ENCODE measurements at places on chromosomes 2 and 18.

GRCh38 chr18:9296233-9297006 is 38.2 kb upstream of the TWSG1 start:
- DNase-seq: no peak

- no peak for DNase-seq
Measured at GRCh38 chr2:156884216-156884615, 373.3 kb upstream of the GALNT5 start.

DNA sequence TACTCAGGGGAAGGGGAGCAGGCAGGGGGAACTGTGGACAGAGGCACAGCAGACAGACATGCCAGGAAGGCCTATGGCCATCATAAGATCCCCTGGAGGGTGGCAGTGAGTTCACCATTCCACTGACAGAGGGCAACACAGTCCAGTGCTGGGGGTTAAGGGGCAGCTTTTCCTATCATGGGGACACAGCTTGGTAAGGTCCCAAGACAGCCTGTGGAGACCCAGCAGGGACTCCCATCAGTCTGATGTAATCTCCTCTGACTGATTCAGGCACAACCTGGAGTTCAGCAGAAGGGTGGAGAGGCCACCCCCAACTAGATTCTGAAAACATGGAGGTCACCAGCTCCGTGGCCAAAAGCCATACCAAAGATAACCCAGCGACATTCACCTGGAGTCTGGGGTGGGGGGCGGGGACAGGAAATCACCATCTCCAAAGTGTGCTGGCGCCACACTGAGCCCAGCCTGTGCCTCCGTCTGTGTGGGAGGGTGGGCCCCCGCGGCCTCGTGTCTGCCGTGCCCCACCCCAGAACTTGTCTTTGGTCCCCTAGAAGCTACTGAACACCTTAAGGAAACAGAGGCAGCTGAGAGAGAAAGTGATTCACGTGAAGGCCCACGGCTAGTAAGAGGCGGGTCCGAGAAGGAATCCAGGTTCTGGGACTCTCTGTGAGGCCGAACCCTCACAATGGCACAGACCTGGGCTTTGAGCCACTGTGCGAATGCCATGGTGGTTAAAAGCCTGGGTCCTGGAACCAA is 28.6 kb downstream of the DNMT3A start:
- no peak for DNase-seq

DNA sequence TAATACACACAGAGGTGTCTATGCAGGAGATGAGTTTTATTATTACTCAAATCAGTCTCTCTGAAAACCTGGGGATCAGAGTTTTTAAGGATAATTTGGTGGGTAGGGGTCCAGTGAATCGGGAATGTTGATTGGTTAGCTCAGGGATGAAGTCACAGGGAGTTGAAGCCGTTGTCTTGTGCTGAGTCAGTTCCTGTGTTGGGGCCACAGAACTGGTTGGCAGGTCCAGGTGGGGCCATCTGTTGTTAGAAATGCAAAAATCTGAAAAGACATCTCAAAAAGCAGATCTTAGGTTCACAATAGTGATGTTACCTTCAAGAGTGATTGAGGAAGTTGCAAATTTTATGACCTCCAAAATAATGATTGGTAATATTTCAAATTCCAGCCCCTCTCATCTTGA is 86.9 kb downstream of the VSNL1 start:
- DNase-seq: peak; percentile 23

GRCh38 chr2:109342930-109343329 is 213.9 kb downstream of the SH3RF3 start:
- DNase-seq: no peak

GRCh38 chr2:8224347-8225190 is 457.3 kb upstream of the ID2 start:
- DNase-seq: no peak

DNA sequence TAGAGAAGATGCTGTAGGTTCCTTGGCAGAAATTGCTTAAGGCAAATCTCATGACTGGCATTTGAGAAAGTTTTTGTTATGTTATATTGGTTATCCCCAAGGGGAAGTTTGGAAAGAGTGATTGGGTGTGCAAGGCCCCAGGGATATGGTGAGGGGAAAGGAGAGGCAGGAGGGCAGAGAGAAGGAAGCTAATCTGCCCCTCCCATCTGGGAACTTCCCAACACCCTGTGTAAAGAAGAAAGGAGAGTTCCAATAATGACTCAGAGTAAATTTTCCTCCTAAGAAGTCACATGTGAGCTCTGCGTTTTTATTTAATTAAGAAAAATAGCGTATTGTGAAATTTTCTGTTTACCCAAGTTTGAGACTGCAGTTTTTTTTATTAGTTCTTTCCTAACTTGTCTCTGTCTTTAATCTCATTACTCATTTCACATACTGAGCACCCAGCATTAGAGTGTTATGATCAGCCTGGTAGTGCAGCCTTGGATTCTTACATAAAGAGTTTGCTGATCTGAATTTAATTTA is 3.1 kb upstream of the KYNU start:
- no peak for DNase-seq

DNA sequence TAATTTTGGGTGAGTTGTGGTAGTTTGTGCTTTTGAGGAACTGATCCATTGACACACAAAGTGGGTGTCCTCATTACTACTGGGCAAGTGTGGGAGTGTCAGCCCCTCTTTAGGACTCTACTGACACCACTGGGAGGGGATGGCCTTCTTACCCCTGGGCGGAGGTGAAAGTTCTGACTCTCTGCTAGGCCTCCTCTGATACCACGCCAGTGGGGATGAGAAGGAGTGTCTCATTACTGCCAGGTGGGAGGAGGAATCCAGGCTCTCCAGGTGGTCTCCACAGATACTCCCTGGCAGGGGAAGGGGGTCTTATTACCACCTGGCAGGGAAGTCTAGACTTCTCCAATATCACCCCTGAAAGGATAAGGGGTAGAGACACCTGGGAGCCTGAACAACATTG is 9.1 kb downstream of the LCLAT1 start:
- DNase-seq: no peak

DNA sequence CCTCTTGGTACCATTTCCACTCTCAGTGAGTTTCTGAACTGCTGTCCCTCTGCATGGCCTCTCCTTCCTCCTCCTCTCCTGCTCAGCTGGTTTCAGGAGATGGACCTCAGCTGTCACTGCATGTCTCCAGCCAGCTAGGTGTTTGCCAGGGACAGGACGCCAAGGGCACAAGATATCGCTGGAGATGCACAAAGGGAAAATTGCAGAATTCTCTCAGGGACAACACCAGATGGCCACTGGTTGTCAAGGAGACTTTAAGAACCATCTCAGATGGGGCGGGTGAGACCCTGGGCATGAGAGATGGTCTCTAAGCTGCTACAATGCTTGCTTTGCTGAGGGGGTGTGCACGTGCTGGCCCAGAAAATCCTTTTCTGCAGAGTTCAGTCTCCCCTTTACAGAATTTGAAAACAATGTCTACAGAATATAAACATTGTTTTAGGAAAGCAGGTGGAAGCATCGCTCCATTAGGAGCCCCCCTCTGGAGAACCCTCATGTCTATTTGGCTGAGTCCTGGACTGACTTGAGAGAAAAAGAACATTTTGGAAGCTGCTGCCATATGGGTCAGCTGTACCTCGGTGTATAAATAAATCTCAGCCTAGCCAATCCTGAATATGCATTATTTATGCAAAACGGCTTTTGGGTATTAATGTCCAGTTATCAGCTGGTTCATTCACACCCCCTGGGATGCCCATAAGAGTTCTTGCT is 57.8 kb upstream of the SPP2 start:
- DNase-seq: no peak

GRCh38 chr2:241540771-241541561 is 17.6 kb upstream of the BOK start:
- peak; percentile 99 for DNase-seq

GRCh38 chr18:41436772-41437171 is 518.3 kb upstream of the PIK3C3 start:
- no peak for DNase-seq
